Naive thymus-derived CD8-positive, alpha-beta T cell (primary cell): ENCODE measurements at places on chromosomes 7 and 10. TPM values are rescaled to one million over a fixed set of nuclear protein-coding genes. Genes with fewer than 3 reads are reported as not detected.

Gene NXPH1
- total RNA-seq: not detected

Gene OR2A12
- not detected for total RNA-seq

Gene TAS2R3
- total RNA-seq: 5.0 TPM

Gene PRF1
- 14.7 TPM for total RNA-seq

Gene OR2A1
- total RNA-seq: not detected

Gene ADD3
- 332 TPM for total RNA-seq

Gene SPDYE5
- total RNA-seq: not detected

Gene CTBP2
- total RNA-seq: 0.33 TPM

Gene INA
- not detected for total RNA-seq

Gene FAM241B
- 11.2 TPM for total RNA-seq

Gene CPA2
- not detected for total RNA-seq
